ENCODE measurements at places on chromosomes 16 and 17.

DNA sequence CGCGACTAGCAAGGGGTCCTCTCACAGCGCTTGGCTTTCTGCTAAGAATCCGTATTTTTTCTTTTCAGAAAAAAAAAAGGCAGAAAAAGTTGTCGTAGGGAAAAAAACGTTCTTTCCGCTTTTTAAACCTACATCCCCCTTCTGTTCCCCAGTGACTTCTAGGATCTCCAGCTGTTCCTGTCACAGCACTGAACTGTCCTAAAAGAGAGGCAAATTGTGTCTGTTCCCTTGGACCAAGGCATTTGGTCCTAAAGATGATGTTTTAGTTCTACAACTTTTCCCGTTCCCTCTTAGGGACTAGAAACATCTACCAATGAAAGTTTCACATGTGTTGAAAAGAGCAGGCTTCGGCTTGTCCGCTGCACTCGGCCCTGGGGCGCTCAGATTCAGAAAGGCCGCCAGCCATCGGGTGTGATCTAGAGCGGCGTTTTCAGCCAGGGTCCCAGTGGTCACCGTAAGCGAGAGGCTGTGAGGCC lies 100.7 kb upstream of the CHMP6 start:
- DNase-seq, result no peak

- DNase-seq, result no peak
Observed at GRCh38 chr17:9798008-9798407, 6.6 kb upstream of the DHRS7C start.

GRCh38 chr17:30323895-30324319 lies 9.9 kb downstream of the TMIGD1 start:
- peak; percentile 34 for DNase-seq

- DNase-seq, result no peak
Observed at GRCh38 chr17:33012522-33013033, 20.9 kb downstream of the SPACA3 start.

- DNase-seq, result no peak
Observed at GRCh38 chr16:49556606-49557446, 183.2 kb downstream of the C16orf78 start.

DNA sequence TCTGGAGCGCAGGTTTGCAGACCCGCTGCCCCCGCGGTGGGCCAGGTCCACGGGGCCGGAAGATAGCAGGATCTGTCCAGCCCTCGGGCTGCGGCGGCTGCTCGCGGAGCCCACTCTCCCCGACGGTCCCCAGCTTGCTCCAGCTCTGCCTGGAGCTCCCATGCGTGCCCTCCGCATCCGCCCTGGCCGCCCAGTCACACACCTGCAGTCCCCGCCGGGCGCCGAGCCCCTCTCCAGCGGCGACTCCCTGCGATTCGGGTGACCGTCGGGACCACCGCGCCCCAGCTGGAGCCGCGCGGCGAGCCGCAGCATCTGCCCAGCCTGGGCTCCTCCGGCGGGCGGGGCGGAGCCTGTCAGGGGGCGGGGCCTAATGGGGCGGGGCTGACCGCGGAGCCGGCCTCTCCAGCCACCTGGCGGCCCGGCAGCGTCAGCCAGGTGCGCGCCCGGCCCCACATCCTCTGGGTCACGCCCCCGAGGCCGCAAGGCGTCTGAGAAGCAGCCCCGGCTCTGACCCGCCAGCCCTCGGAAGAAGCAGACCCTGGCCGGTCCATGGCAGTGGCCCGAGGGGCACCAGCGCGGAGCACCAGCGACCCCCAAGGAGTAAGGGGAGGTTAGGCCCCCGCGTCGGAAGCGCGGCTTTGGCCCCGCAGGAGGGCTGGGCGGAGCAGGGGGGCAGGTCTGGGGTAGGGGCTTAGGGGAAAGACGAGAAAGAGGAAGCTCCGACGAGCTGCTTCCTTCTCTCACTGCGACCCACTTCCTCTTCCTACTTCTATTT lies at the start of gene PIK3R5:
TSS of gene PIK3R5 (minus strand) at position 314 of the 775 bp plus-strand sequence. CDS start 54,213 bp downstream, outside the sequence.
- DNase-seq, result peak; percentile 88

DNA sequence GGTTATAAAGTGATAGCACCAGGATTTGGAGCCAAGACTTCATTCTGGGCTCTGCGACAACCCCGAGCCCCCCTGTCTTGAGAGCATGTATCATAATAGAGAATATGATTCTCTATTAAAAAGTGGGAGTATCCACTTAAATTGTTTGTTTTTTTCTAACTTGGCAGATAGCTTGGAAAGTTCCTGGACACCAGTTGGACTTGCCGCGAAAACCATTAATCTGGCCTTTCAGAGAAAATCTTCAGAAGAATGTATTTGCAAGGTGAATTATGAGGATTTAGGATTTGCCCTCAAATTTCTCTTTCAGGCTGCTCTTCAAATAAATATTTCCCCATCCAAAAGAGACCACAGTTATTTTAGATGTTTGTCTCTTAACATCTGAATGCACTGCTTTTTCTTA lies 53.5 kb downstream of the MARCHF10 start:
- DNase-seq, result no peak

DNA sequence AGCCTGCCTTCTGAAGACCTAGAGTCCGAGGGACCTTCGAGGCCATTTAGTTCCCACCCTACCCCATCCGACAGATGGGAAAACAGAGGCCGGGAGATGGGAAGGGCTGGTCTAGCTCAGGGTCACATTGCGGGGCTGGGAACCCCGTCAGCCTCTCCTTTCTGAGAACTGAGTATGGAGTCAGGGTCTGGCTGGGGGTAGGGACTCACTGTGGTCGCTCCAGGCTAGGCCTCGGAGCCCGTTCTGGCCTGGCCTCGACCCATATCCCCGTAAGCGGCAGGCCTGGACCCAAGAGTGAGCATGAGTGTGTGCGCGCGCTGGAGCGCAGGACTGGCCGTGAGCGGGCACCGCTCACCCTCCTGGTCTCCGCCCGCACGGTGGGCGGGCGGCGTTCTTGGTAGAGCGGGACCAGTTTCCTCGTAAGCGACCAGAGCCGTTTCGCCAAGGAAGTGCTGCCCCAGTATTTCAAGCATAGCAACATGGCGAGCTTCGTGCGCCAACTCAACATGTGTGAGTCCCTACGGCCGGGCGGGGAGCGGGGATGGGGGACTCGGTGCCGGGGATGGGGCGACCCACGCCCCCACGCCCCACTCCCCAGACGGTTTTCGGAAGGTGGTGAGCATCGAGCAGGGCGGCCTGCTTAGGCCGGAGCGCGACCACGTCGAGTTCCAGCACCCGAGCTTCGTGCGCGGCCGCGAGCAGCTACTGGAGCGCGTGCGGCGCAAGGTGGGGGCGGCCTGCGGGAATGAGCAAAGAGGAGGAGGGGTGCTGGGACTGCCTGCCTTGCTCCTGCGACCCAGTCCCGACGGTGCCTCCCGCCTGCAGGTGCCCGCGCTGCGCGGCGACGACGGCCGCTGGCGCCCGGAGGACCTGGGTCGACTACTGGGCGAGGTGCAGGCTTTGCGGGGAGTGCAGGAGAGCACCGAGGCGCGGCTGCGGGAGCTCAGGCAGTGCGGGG lies 855 bp downstream of the HSF4 start:
- no peak for DNase-seq
